ENCODE measurements at places on chromosomes 3 and 15. TPM values are rescaled to one million over a fixed set of nuclear protein-coding genes. Genes with fewer than 3 reads are reported as not detected.

Gene ST8SIA2
- total RNA-seq = 13.6 TPM

Gene GBE1
- total RNA-seq = 34.4 TPM

Gene TNFSF10
- total RNA-seq = not detected

Gene SERPINI2
- not detected for total RNA-seq

Gene PPP1R14D
- not detected for total RNA-seq

Gene OR5H14
- not detected for total RNA-seq

Gene CSTA
- total RNA-seq = not detected

Gene SMAD6
- 3.4 TPM for total RNA-seq

Gene CTXN2
- 0.60 TPM for total RNA-seq

Gene DLG1
- 108 TPM for total RNA-seq

- H3K36me3 ChIP-seq = no peaks in the 10 kb centered on the region
- no peak for DNase-seq
- H3K4me1 ChIP-seq = peaks cover 21% of the 10 kb centered on the region
- H3K27me3 ChIP-seq = no peaks in the 10 kb centered on the region
- no peak overlapping the region for H3K27ac ChIP-seq
Observed at GRCh38 chr3:53244271-53244670, 11.6 kb downstream of the TKT start.

GRCh38 chr3:125059488-125060245 is 3.9 kb upstream of the HEG1 start:
- H3K27ac ChIP-seq = no peak overlapping the region
- H3K4me1 ChIP-seq = peaks cover 7% of the 10 kb centered on the region
- no peaks in the 10 kb centered on the region for H3K36me3 ChIP-seq
- no peak for DNase-seq

- H3K27ac ChIP-seq = no peak overlapping the region
- no peak for DNase-seq
- no peaks in the 10 kb centered on the region for H3K4me1 ChIP-seq
Observed at GRCh38 chr3:195597229-195597628, 13.5 kb upstream of the APOD start.

DNA sequence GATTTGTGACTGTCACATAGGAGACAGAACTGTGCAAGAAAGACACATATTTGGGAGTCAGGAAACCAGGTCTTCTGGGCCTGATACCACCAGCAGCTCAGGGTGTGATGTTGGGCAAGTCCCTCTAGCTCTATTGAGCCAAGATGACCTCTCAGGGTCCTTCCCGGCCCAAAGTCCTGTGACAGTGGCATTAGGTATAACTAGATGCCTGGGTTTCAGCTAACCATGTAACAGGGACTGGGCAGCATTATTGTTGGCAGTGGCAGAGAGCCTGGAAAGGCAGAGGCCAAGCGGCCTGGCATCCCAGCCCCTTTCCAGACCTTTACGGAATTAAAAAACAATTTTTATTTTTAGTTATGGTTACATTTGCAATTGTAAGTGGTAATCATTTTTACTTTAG is 10.4 kb downstream of the LIMD1 start:
- no peak for DNase-seq
- no peaks in the 10 kb centered on the region for H3K36me3 ChIP-seq
- no peaks in the 10 kb centered on the region for H3K27me3 ChIP-seq
- H3K4me3 ChIP-seq = no peak overlapping the region

DNA sequence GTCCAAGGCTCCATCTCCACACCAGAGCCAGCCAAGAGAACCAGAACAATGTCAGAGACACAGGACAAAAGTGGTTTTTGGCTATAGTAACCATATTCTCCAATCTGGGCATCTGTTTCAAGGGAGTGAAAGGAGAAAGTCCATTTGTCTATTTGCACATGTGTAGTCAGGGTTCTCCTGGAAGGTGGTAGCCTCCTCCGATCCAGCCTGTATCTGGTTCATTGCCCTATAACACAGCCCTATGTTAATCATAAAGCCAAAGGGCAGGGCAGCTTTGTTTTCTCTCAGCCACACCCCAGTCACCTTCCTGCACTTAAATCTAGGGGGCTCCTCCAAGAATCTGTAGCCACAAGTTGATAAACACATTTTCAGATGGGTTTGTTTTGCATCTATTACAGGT is 128.1 kb upstream of the ADPGK start:
- DNase-seq = no peak
- H3K4me1 ChIP-seq = no peaks in the 10 kb centered on the region
- H3K27me3 ChIP-seq = no peaks in the 10 kb centered on the region
- no peaks in the 10 kb centered on the region for H3K36me3 ChIP-seq
- no peak overlapping the region for H3K4me3 ChIP-seq

DNA sequence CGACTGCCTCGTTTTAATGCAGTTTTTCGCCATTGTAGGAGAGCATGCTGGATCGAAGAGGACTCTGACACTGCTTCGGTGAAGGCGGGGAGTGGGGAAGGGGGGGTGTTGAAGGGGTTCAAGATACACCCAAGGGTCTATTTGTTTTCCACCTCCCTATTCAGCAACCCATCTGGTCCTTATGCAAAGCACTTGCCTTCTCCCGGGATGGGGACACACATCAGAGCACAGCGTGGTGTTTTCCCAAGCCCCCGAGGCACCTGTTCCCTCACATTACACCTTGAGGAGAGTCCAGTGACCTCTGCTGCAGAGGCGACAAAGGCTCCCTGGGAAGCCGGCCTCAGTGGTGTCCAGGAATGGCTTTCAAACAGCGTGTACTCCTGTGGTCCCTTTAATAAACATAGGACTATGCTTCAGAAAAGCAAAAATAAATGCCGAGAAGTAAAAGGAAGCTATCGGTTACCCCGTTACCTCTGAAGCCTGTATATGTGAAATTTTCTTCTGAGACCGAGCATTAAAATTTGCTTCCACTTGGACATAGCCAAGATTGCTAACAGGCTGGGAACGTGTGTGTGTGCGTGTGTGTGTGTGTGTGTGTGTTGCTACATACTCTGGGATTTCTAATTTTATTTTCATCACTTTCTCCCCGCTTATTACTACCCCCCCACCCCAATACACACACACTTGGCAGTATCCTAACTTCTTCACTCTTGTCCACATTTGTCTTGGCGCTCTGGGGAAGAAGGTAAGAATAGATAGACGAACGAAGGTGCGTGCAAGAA is 53.2 kb downstream of the CCDC54 start:
- H3K27me3 ChIP-seq = peaks cover 63% of the 10 kb centered on the region
- H3K27ac ChIP-seq = no peak overlapping the region
- DNase-seq = peak; percentile 16
- H3K4me1 ChIP-seq = peaks cover 6% of the 10 kb centered on the region
- H3K4me3 ChIP-seq = peak overlapping the region; percentile 74
- no peaks in the 10 kb centered on the region for H3K36me3 ChIP-seq

DNA sequence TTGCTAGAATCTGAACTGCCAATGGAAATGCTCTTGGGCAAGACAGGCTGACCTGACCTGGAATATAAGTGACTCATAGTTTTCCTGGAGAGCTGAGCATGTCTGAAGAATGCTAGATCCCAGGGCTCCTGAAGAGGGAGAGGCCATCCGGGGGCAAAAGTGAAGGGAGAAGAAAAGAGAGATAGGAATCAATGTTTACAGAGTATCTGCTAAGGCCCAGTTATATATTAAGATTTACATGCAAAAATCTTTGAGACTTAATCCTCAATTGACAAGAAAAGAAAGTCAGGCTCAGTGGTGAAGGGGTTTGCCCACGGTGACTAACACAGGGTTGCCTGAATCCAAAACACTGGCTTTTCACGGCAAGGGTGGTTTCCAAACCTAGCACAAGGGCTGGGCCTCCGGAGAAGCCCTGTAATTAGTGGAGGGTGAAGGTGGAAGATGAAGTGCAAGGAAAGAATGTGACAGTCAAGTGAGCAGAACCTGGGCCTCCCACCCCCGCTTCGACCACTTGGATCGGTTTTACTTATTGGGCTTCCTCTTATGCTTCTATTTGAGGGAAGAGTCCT is 91.7 kb upstream of the FGF12 start:
- no peaks in the 10 kb centered on the region for H3K4me1 ChIP-seq
- no peak overlapping the region for H3K4me3 ChIP-seq
- H3K36me3 ChIP-seq = no peaks in the 10 kb centered on the region
- no peak overlapping the region for H3K27ac ChIP-seq
- no peaks in the 10 kb centered on the region for H3K27me3 ChIP-seq
- no peak for DNase-seq

DNA sequence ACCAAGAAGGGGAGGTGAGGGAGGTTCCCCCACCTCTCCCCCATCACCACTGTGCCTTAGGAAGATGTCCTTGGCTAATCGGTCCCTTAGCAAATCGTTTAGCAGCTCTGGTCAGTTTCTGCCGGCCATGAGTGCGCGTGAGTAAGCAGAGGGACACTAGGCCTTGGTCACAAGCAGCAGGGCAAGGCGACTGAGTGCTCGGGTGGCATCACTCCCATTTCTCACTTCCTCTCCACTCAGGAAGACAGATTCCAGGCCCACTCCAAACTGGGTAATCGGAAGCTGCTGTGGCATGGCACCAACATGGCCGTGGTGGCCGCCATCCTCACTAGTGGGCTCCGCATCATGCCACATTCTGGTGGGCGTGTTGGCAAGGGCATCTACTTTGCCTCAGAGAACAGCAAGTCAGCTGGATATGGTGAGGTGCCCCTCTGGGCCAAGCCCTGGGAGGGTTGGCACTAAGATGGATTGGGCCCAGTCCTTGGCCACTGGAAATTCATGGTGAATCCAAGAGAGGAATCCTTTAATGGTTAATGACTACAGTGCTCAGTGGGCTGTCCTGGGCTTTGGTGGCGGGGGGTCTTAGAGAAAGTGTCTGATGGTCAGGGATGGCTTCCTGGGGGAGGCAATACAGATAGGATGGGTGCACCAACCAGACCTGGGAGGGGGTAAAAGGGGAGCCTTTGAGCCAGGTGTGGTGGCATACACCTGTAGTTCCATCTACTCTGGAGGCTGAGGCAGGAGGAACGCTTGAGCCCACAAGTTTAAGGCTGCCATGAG is 4.0 kb downstream of the PARP3 start:
- H3K4me3 ChIP-seq = no peak overlapping the region
- no peak overlapping the region for H3K27ac ChIP-seq
- H3K27me3 ChIP-seq = peaks cover 39% of the 10 kb centered on the region
- DNase-seq = no peak
- no peaks in the 10 kb centered on the region for H3K36me3 ChIP-seq

- peaks cover 26% of the 10 kb centered on the region for H3K36me3 ChIP-seq
- no peak overlapping the region for H3K27ac ChIP-seq
- no peak overlapping the region for H3K4me3 ChIP-seq
- H3K4me1 ChIP-seq = peaks cover 18% of the 10 kb centered on the region
- DNase-seq = no peak
Observed at GRCh38 chr3:112357930-112358780, 25.2 kb downstream of the CD200 start.

GRCh38 chr15:40567111-40567510 is 2.0 kb upstream of the RPUSD2 start:
- no peaks in the 10 kb centered on the region for H3K36me3 ChIP-seq
- peak; percentile 61 for DNase-seq
- no peaks in the 10 kb centered on the region for H3K27me3 ChIP-seq
- peaks cover 11% of the 10 kb centered on the region for H3K4me1 ChIP-seq
- no peak overlapping the region for H3K27ac ChIP-seq

DNA sequence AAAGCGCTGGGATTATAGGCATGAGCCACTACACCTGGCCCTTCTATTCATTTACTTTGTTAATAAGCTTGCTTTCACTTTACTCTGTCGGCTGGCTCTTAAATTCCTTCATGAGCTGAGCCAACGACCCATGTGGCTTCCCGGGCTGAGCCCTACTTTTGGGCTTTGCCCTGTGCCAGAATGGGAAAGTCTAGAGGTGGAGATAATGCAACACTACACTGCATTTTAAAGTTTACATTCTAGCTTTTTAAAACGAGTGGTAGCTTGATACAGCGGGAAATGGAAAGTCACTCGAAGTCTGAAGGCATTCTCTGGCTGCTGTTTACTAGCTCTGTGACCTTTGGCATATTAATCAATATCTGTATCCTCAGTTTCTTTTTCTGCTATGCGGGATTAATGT is 49.0 kb upstream of the ZNF280D start:
- no peak for DNase-seq
- H3K4me1 ChIP-seq = no peaks in the 10 kb centered on the region
- H3K4me3 ChIP-seq = no peak overlapping the region
- no peaks in the 10 kb centered on the region for H3K36me3 ChIP-seq
- H3K27me3 ChIP-seq = no peaks in the 10 kb centered on the region
- no peak overlapping the region for H3K27ac ChIP-seq

GRCh38 chr15:63436872-63437375 is 55.3 kb upstream of the CA12 start:
- DNase-seq = peak; percentile 72
- H3K4me3 ChIP-seq = no peak overlapping the region
- H3K36me3 ChIP-seq = no peaks in the 10 kb centered on the region
- no peaks in the 10 kb centered on the region for H3K27me3 ChIP-seq
- peak overlapping the region; percentile 84 for H3K27ac ChIP-seq

DNA sequence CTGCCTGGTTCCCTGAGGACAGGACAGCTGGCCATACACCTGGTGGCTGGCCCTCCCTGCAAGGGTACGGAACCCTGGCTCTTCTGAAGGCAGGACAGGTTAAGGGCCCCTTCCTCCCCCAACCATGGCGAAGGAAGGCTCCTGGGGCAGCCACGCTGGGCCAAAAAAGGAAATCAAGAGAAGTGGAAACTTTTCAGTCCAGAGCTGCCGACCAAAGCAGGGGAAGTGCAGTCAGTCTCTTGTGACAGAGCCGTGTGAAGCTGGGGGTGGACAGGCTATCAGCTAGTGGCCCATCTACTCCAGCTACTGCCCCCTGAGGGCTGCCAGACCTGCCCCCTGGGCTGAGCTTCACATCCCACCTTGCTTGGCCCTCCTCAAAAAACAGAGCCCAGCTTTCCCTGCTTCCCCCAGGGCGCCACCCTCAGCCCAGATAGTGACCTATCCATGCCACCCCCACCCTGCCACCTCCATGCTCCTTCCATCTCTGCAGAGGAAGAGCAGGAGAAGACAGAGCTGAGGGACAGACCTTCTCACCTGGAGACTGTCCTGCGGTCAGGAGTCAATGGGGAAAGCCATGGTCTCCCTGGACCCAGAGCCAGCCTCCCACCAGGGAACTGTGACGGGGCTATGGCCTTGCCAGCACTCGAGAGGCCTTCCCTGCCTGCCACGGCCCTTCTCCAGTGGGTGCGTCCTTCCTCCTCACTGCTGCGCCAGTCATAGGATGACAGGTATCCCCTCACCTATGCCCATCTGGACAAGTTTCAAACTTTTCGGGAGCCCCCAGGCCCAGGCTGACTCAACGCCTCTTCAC is 4.6 kb downstream of the SEMA7A start:
- no peak for DNase-seq
- H3K27ac ChIP-seq = no peak overlapping the region
- H3K4me3 ChIP-seq = no peak overlapping the region
- no peaks in the 10 kb centered on the region for H3K36me3 ChIP-seq

GRCh38 chr15:29704950-29705597 is 117.2 kb downstream of the TJP1 start:
- no peaks in the 10 kb centered on the region for H3K4me1 ChIP-seq
- no peak for DNase-seq

- H3K4me1 ChIP-seq = no peaks in the 10 kb centered on the region
- no peak overlapping the region for H3K4me3 ChIP-seq
- no peaks in the 10 kb centered on the region for H3K36me3 ChIP-seq
- H3K27ac ChIP-seq = no peak overlapping the region
Observed at GRCh38 chr3:14204515-14205284, 26.1 kb downstream of the LSM3 start.

All from neural progenitor cell (in vitro differentiated cells).